GM23248 (cell line): ENCODE measurements at places on chromosomes 13 and 19. TPM values are rescaled to one million over a fixed set of nuclear protein-coding genes. Genes with fewer than 3 reads are reported as not detected.
A peak's percentile ranks its signal among the peaks of the same experiment; 100 is the strongest.

DNA sequence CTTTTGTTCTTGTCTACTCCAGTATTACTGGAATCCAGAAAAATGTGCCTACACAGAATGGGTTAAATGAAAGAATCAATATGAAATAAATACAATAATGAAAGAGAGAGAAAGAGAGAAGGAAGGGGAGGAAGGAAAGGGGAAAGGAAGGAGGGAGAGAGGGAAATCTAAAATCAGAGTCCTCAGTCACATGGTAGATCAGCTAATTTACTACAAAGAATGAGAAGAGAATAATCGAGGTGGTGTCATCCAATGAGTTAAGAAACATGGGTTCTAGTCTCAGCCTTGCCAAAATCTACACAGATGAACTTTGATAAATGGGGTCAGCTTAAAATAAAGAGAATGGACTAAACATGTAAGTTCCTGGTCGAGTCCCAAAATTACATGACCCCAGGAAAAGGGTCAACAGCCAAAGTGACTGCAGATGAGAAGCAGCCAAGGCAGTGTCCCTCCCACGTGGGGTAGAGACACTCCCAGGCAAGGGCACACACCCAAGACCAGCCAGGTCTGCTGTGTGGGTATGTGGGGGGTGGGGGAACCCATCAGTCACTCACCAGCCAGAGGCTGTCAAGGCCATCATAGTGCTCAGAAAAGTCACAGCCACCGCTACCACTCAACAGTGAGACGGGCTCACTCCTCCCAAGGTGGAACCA, 103.6 kb downstream of the STK24 start:
- DNase-seq, result no peak

GRCh38 chr13:38255600-38255999, 94.1 kb upstream of the UFM1 start:
- DNase-seq, result no peak

GRCh38 chr13:38713046-38713445, 26.2 kb downstream of the FREM2 start:
- DNase-seq, result no peak

IER2 gene
- polyA plus RNA-seq, result 84.0 and 88.6 TPM in 2 replicates

DNA sequence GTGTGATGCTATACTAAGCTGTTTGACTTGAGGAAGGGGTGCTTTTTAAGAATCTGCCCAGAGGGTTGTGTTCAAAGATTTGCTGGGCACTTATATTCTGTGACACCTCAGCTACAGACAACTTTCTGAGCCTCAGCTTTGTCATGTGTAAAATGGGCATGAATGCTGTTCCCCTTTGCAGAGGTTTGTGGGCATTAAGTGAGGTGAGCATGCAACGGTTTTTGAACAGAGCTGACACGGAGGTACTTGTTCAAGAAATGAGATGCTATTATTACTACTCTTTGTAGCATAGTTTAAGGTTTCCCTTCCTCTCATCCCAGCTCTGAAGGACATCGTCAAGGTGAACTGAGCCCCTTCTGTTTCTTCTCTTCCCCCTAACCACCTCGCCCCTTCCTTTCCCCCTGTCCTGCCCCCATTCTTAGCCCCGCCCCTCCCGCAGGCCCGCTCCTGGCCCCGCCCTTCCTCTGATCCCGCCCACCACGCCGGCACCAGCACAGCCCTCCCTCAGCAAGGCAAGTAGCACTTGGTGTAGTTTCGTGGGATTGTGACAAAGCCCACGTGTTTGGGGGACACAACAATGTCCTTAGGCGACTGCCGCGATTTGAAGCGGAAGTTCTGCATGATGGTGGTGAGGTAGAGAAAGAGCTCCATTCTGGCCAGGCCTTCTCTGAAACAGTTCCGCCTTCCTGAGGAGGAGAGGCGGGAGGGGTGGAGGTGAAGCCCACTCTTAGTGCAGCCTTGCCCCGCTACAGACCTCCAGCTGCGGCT, 26.1 kb upstream of the CYP2A7 start:
- peak; percentile 11 for DNase-seq

HRC gene
- 0.10 TPM in 1 of 2 replicates, not detected in the other for polyA plus RNA-seq

MYO16 gene
- not detected in 2 replicates for polyA plus RNA-seq

GRCh38 chr13:32783067-32783466, 196.8 kb downstream of the PDS5B start:
- peak; percentile 55 for DNase-seq

DNA sequence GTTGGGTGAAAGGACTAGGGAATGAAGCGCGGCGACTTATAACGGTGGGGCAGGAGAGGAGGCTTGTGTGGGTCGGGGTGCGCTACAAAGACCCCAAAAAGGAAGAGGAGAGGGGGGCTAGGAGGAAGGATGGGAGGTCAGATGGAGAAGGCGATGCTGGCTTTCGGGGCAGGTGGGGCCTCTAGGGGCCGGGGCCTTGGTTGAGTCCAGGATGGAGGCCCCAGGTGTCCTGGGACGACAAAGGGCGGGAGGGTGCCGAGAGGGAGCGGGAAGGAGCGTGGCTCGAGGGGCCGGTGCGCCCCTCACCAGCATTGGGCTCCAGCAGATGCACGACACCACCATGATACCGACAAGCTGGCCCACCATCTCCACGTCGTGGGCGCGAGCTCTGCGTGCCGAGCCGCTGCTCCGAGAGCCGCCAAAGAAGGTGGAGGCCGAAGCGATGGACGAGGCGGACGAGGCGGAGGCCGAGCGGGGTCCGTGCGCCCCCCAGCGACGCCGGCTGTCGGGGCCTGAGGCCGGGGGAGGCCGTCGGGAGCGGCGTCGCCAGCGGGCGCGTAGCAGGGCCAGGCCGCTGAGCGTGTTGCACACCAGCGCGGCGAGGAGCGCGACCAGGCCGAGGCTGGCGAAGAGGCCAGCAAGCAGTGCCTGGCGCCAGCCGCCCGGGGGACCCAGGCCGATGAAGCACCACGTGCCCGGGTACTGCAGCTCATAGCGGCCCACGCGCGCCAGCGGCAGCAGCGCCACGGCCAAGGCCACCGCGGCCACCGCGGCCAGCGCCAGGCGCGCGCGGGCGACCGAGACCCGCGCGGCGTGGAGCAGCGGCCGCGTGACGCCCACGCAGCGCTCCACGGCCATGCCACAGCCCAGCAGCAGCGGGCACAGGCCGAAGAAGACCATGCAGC, 1.8 kb downstream of the PTGER1 start:
- DNase-seq, result peak; percentile 49

DNA sequence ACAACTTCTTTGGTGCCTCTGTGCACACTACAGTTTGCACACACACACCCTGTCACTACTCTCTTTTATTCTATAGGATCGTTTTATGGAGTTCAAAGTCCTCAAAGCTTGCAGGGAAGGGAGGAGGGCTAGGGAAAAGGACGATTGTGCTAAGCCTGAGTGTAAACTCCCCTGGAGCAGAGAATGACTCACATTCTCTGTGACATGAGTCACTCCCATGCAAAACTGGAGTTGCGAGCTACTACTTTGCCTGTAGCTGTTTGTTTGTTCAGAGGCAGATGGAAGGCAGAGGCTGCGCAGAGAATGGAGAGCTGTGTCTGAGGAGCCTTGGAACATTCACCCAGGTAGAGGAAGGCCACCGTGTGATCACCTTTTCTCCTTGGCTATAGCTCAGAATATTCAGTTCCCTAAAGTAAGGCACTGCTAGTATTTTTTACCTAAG, 80.5 kb upstream of the MBNL2 start:
- peak; percentile 93 for DNase-seq

DNA sequence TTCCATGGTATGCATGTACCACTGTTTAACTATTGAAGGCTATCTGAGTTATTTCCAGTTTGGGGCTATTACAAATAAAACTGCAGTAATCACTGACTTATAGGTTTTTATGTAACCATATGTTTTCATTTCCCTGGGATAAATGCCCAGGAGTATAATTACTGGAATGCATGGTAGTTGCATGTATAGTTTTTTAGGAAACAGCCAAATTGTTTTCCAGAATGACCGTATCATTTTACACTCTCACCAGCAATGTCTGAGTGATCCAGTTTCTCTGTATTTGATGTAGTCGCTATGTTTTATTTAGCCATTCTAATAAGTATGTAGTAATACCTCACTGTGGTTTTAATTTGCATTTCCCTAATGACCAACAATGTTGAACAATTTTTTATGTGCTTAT, 42.0 kb downstream of the CYSLTR2 start:
- no peak for DNase-seq

- DNase-seq, result no peak
Measured at GRCh38 chr13:107788464-107789165, 426.7 kb downstream of the LIG4 start.

- peak; percentile 75 for DNase-seq
Measured at GRCh38 chr19:10863107-10863717, 8.1 kb upstream of the CARM1 start.

- DNase-seq, result no peak
Measured at GRCh38 chr13:96449920-96450319, 360.0 kb downstream of the HS6ST3 start.

DNA sequence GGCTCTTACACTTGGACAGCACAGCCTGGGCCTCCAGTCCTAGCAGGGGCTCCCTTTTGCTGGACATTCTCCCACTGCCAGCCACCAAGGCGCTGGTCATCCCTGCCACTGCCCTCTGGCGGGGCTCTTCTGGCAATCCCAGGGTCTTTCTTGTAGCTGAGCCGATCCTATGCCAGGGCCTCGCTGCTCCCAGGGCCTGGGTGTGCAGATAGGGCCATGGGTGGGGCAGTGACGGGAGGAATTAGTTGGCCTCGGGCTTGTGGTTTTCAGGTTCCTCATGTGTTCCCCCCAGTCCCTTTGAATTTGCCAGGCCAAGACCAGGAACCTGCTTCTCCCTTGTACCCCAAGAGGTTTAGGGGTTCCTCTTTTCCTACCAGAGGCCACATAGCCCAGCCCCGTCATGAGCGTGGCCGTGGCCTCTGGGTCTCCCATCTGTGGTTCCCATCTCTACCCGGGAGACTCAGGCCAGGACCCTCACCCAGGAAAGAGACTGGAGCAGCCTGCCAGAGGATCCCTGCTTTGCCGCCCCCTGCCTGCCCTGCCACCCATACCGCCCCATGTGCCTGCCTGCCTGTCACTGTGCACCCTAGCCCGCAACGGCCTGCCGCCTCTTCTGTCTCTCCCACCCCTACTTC, 26.2 kb downstream of the TMED1 start:
- no peak for DNase-seq

GRCh38 chr13:98097749-98098148, 45.1 kb upstream of the FARP1 start:
- DNase-seq, result no peak

- DNase-seq, result peak; percentile 27
Measured at GRCh38 chr13:80276371-80277289, 64.3 kb downstream of the SPRY2 start.

ZNF573 gene
- 4.5 and 5.2 TPM in 2 replicates for polyA plus RNA-seq

GRCh38 chr19:6034512-6034911, 56.6 kb upstream of the RANBP3 start:
- no peak for DNase-seq

- peak; percentile 66 for DNase-seq
Measured at GRCh38 chr19:16571822-16572331, 338 bp downstream of the SLC35E1 start.
